GM12865 (cell line): ENCODE measurements at places on chromosomes 11 and 22.

GRCh38 chr11:80388130-80388529 lies 947.3 kb upstream of the TENM4 start:
- no peak for DNase-seq

- DNase-seq = no peak
These were observed 13.7 kb downstream of the SCN4B start for GRCh38 chr11:118138839-118139420.

DNA sequence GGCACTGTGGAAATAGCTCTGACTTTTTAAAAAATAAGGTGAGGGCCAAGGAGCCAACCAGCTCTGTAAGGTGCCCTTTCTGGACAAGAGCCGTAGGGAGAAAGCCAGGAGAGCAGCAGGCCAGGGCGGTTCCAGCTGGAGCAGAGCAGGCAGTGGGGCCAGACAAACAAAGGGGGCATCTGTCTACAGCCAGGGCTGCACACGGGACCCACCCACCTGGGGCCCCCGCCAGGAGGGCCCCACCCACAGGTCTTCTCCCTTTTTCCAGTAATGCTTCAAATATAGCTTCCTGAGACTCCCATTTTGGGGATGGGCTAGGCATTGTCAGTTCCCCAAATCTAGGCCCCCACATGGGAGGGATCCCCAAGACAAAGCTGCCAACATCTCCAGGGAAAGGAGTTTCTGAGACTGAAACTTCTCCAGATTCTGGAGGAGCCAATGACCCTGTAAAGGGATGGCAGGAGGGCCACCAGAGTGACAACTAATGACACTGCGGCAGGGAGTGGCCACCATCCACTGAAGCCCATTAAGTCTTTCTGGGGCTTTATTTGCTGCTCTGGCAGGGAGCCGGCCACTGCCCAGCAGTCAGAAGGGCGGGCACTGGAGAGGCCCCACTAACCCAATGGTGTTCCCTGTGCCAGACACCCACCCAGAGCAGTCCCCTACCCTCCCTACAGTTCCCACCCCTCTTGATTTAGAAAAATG lies 1.9 kb downstream of the ZFTA start:
- no peak for DNase-seq

GRCh38 chr11:69658626-69659450 lies 16.3 kb downstream of the LTO1 start:
- DNase-seq = no peak

DNA sequence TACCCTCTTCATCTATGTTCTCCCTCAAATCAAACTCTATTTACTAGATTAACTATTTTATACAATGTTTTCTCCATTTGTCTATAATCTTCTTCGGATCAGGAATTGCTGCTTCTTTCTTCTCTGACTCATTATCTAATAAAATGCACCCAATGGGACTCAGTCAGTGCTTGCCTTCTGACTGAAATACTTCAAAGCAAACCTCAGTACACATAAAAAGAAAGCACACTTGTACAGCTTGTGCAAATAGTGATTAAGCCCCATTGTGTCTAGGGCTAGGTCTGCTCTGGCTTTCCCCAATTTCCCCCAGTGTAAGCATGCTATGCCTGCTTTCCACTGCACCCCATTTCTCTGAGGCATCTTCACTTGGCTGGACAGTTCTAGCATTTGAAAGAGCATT lies 118.6 kb upstream of the C11orf87 start:
- no peak for DNase-seq

DNA sequence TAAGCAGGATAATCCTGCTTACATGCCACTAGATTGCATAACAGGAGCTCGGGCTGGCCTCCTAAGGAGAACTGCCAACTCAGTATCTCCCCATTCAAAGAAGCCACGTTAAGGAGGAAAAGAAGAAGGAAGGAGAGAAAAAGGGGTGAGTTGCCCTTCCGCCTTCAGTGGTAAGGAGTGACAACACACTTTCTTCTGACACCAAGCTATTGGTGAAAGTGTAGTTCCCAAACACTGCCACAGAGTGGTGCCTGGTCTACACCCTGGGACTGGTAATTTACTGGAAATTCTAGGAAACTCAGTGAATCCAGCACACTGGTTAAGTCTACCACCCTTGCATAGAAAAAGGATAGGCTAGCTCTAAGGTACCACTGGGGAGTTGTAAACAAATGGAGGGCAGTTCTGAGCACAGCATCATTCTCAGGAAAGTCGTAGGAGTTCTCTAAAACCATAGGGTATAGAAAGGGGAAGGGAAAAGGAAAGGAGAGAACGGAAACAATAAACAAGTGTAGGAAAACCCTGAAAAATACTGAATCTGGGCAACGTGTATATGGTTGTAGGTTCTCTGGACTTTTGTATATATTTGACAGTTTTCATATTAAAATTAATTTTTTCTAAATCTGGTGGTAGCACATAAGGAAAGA lies 58.2 kb downstream of the RRAS2 start:
- DNase-seq = peak; percentile 70

GRCh38 chr11:74442636-74443035 lies 24.7 kb downstream of the KCNE3 start:
- DNase-seq = no peak

GRCh38 chr22:23278883-23279675 lies 98.8 kb downstream of the BCR start:
- no peak for DNase-seq

GRCh38 chr22:39246690-39247332 lies 2.0 kb upstream of the PDGFB start:
- no peak for DNase-seq

DNA sequence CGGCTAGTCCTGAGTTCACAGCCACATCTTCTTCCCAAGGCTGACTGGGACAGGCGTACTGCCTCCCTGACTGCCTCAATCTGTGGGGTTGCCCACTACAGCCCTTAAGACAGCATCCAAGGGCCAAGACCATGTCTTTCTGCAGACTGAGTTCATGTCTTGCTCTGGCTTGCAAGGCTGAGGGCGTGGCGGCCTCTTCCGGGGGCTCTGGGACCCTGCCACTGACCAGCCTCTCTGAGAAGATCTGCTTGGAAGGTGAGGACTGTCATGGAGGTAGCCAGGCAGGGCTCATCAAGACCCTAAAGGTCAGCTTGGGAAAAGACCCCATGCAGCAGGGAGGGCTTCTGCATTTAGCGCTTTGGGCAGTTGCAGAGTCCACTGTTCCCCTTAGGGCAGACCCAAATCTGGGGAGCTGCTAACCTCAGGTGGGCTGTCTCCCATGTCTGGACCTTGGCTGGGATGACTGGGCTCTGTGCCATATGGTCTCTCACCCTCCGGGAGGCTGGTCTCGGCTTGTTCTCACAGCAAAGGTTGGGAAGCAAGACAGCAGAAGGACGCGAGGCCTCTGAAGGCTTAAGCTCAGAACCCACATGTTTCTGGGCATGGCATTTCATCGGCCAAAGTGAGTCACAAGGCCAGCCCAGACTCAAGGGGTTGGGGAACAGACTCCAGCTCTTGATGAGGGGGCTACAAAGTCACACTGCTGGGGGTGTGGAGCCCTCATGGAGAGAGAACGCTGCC lies 109.1 kb upstream of the LMO1 start:
- no peak for DNase-seq

DNA sequence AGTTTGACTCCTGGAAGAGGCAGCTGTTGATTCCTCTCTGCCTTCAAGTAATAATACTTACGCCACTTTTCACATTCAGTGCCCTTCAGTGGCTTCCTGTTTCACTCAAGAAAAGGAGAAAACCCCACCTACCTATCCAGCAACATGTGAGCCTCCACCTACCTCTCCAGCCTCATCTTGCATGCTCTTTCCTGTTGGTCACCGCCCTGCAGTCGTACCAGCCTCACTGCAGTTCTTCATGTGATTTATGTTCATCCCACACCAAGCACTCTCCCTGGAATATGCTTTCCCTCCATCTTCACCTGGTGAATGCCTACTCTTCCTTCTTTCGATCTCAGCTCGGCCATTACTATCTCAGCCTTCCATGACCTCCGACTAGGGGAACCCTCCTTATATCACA lies 21.8 kb upstream of the YWHAH start:
- DNase-seq = no peak

DNA sequence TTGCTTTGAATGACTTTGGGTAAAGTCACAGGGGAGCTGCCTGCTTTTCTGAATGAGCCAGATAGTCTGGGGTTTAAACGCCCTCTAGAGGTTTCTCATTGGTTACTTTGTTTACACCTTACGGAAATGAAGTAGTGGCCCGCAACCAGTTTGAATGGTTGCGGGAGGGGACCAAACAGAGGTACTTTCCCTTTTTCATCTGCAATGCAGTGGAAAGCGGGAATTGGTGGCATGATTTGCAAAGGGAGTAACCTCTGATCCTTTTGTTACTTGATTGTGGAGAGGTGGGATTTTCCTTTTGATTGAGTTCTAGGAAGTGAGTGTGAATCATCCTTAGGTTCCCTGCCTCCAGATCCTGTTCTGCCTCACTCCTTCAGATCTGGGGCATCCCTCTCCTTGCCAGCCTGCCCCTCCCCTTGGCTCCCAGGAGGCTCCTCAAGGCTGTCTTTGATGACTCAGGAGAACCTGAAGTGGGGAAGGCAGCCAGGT lies 15.9 kb upstream of the GLYATL1 start:
- peak; percentile 51 for DNase-seq

DNA sequence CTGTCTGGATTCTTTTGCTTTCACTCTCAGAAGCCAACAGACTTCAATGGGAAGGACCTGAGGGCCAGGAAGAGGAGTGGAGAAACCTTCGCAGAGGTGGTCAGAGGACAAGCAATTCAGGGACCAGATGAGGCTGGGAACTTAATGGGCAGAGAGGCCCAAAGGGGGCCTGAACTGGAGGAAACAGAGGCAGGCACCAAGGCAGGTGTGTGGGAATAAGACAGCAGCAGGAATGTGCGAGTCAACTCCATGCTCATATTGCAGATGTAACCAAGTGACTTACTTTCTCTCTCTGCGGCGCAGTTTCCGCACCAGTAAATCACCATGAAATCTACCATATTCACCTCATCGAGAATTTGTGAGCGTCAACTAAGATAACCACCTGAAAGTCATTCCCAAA lies 669.1 kb downstream of the NTM start:
- no peak for DNase-seq

- DNase-seq = no peak
These were observed 35.6 kb downstream of the AMPD3 start for GRCh38 chr11:10490398-10491241.

- DNase-seq = peak; percentile 23
These were observed 3.2 kb upstream of the WNT11 start for GRCh38 chr11:76209375-76209972.

GRCh38 chr11:18696638-18697225 lies 1.8 kb upstream of the TMEM86A start:
- no peak for DNase-seq

DNA sequence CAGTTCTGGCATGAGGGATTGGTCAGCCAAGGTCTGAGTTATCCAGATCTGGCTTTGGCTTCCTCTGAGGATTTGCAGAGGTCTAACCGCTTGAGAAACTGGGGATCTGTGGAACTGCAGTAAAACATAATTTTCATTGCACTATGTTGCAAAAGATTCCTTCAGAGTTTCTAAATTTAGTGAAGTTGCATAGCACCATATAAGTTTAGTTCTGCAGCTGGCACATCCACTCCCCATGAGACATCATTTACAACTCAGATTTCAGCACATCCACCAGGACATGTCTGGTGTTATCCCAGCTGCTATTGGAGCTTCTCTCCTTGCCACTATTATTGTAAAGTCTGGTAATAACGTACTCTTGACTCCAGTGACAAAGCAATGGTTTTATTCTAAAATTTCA lies 181.5 kb downstream of the CWF19L2 start:
- DNase-seq = no peak

DNA sequence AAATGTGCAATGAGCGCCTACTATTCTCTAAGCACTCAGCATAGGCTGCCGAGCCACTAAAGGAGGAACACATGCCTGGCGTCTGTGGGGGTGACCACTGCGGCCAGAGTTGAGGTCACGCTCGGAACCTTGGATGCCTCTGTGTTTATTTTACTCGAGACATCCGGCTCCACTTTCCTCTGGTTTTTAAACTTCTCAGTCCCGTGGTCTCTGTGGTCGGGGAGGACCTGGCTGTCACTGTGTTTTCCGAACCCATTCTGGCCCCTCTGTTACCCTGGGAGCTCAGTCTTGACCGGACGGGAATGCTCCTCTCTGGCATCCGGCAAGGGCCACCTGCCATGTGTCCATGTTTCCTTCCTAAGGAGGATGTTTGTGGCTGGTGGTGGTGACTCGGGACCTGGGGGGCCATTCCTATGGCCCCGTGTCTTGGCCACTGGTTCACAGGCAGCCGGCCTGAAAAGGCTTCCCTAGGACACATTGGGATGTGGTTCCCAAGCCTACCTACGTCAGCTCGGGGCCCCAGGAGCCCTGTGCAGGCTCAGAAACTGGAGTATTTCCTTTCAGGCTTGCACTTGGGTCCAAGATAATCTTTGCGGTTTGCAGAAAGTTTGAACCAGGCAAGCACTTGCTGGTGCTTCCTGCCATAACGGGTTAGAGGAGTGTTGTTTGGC lies 46.7 kb upstream of the PARVG start:
- DNase-seq = no peak

- DNase-seq = peak; percentile 71
These were observed 2.3 kb downstream of the C1QTNF5 start for GRCh38 chr11:119338318-119338890.

GRCh38 chr11:13214276-13214675 lies 63.3 kb upstream of the BMAL1 start:
- no peak for DNase-seq

GRCh38 chr11:93330446-93330984 lies at the start of gene DEUP1:
TSS of gene DEUP1 (plus strand) at chr11:93330742. CDS start at chr11:93332260, 1,518 bp downstream.
- DNase-seq = peak; percentile 4

- no peak for DNase-seq
These were observed 722 bp upstream of the KRTAP5-2 start for GRCh38 chr11:1598816-1599215.

DNA sequence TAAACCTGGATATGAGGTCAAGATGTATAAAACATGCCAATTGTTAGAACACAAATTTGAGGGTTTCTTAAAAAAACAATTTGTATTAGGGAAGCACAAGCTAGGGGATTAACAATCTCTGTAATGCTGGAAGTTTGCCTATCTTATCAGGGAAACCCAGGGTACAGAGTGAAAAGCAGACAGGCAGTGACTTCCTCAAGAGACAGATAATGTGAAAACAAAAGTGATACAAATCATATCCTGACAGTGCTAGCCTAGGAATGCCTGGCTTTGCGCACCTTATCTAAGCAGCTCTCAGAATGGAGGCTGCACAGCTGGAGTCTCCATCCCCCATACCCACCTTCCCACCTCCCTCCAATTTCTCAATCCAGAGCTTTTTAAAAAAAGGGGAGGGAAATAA lies 22.5 kb upstream of the RBX1 start:
- no peak for DNase-seq
